CD4-positive, alpha-beta T cell (primary cell): ENCODE measurements at places on chromosomes 12 and 14.

GRCh38 chr12:5881666-5882065, 63.4 kb downstream of the ANO2 start:
- no peak for DNase-seq

GRCh38 chr12:10453156-10453555, at the start of gene KLRC1:
Gene KLRC1 (minus strand): TSS chr12:10453377. CDS start chr12:10451156, 2,221 bp downstream.
- no peak for DNase-seq

DNA sequence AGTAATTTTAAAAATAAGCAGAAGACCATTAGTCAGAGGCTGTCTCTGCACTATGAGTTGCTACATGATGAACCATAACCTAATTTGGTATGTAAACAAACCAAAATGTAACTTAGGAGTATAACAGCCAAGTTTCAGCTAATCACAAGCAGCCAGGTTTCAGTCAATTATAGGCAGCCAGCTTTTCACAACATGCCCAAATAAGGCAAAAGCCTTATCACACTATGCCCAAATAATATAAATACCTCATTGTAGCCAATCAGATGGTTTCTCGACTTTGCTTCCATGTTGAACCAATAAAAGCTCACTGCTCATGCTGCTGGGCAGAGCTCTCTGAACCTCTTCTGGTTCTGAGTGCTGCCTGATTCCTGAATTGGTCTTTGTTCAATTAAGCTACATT, 38.6 kb downstream of the GARIN6 start:
- no peak for DNase-seq

- no peak for DNase-seq
Observed at GRCh38 chr12:102095677-102096263, 24.1 kb downstream of the NUP37 start.

DNA sequence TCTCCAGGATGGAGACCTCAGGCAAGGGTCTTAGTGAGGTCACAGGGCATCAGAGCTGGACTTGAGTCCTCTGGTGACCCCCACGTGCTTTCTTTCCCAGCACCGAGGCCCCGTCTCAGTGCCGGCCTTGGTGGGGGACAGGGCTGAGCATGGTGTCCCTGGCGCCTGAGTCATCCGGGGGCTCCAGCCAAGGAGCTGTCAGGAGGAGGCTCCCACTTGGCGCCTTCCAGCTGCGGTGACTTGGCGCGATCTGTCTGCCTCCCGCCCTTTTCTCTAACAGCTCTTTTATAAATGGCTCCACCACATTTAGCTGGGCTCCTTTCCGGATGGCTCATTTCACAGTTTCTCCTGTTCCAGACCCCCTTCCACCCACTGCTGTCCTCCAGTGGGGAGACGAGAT, 60.4 kb downstream of the PRMT8 start:
- DNase-seq = no peak

GRCh38 chr14:106528717-106529116, 1002.3 kb downstream of the TMEM121 start:
- no peak for DNase-seq

DNA sequence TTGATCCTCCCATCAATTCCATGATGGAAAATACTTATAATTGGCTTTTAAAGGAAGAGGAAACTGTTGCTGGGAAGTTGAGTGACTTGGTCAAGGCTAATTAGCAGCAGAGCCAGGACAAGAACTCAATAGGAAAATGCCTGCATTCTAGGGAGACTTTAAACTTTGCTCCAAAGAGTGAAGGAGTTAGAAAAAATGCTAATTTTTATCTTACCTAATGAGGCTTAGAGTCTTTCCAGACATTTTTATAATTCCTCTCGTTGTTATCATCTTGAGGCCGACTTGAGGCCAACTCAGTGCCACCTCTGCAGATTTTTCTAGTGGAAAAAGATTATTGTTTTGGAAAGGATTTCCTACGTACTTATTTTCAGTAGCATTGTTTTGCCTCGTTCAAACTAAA, 344.6 kb downstream of the ETNK1 start:
- DNase-seq = no peak

DNA sequence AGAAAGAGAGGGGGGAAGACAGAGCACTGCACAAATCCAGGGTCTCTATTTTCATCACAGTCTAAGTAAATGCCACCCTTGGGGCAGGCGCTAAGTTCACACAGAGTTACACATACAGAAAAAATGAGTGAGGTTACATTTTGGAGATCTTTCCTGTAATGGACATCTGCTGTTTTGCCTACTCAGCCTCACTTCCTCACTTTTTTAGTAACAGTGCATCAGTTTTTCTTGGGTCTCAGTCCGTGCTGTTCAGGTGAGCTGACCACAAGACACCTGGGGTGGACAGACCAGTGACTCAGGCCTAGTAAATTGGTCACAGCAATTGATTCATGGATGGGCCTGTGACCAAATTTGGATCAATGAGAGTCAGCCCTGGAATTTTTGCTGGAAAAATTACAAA, 33.6 kb upstream of the SLC5A8 start:
- DNase-seq = no peak

GRCh38 chr14:54622192-54622958, 55.4 kb downstream of the SAMD4A start:
- no peak for DNase-seq

DNA sequence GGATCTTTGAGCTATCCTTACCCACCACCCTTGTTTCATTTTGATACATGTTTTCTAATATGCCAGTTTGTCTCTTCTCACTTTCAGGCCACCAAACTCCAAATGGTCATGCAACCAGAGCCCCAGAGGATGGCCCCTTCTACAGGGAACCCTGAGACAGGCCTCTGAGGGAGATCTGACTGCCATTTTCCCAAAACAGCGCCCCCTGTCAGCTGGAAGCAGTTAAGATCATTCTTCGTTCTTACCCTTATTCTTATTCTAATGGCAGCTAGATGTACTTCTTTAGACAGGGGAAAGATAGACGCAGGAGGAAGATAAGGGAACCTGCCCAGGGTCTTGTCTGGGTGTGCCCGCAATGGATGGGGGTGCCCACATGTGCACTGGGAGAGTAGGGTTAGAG, 38.4 kb downstream of the C12orf56 start:
- no peak for DNase-seq

GRCh38 chr12:356276-356988, 32.7 kb downstream of the KDM5A start:
- no peak for DNase-seq

GRCh38 chr12:98144953-98145352, 370.4 kb upstream of the TMPO start:
- DNase-seq = no peak

GRCh38 chr14:83269583-83269982, 1735.9 kb upstream of the SEL1L start:
- DNase-seq = no peak
